ENCODE measurements at places on chromosomes 3 and 15.

DNA sequence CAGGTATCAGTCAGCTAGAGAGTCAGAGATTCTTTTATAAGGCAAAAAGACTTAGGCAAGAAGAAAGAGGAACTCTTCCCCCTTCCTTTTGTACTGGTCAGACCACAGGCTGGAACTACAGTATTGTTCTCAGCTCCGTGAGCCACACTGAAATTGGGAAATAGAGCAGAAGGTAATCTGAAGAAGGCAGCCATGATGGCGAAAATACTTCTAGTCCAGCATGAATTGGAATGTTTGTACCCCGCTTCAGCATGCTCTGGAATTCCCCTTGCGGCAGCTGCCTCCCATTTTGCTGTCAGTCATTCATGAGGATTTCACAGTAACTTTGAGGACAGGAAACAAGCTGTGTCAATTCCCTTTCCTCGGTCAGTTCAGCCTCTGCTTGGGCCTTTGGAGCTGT, 96.2 kb downstream of the CORO2B start:
- no peak for DNase-seq

- no peak for DNase-seq
Measured at GRCh38 chr3:28080716-28081115, 160.7 kb upstream of the CMC1 start.

GRCh38 chr3:142892714-142893113, 3.8 kb upstream of the PCOLCE2 start:
- DNase-seq, result no peak

- DNase-seq, result no peak
Measured at GRCh38 chr15:85874236-85874635, 79.5 kb upstream of the KLHL25 start.

DNA sequence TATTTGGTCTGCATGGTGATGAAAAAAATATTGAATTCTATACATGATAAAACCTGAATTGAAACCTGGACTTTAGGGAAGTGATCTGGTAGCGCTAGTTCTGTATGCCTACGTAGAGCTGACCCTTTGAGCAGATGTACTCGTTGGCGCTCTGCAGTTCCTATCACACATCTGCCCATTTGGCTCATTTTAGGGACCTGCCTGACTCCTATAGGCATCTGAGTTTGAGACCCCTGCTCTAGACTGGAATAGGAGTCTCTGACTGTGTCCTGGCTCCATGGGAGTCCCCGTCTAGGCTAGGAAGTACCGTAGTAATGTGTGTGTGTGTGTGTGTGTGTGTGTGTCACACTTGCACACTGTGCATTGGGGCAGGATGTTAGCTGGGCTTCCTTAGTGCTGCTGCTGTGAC, 21.2 kb downstream of the STARD5 start:
- DNase-seq, result no peak

DNA sequence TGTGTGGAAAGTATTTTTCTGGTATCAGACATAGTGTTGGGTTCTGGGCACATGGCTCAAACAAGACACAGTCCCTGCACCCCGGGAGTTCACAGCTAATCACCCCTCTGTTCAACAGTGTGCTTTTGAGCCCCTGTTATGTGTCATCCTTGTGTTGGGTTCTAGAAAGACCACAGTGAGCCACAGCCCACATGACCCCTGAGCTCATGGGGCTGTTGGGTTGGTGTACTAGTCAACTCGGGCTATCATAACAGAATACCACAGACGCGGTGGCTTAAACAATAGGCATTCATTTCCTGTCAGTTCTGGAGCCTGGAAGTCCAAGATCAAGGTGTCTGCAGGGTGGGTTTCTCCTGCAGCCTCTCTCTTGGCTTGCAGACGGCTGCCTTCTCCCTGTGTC, 100.0 kb downstream of the DNAJB8 start:
- no peak for DNase-seq

DNA sequence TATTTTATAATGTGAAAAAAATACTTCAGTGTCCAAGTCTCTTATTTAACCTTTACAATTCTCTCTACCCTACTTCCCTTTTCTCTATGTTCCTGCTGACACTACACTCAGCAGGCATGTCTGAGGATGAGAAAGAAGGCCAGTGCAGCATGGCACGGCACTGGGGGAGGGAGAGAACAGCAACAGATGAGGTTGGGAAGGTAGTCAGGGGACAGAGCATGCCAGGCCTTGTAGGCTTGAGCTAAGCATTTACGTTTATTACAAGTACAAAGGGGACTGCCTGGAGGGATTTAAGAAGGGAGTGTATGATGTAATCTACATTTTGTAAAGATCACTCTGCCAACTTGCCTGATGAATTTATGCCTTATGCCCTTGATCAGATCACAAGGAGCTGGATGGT, 117.3 kb upstream of the WNT5A start:
- DNase-seq, result no peak

DNA sequence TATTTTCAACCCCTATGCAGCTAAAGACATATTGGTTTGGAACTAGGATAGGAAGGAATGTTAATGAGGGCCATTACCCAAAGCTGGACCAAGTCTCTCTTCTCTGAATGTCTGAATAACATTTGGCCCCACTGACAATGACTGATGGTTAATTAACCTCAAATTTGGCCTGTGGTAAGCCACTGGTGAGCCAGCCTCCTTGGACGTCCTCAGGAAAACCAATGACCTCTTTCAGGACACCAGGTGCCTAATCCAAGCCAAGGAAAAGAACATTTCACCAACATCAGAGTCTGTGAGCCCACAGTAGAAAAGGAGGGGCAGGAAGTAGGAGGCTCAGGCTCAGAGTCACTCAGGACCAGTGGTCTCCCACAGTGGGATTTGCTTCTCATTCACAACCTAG, 56.4 kb upstream of the ETV5 start:
- DNase-seq, result no peak

GRCh38 chr15:22980189-22981050, at the start of gene CYFIP1:
CYFIP1 (minus strand) TSS chr15:22980368; CDS start chr15:22947285, 33,083 bp downstream.
- no peak for DNase-seq

GRCh38 chr15:46576646-46577395, 942.0 kb downstream of the SQOR start:
- DNase-seq, result no peak

DNA sequence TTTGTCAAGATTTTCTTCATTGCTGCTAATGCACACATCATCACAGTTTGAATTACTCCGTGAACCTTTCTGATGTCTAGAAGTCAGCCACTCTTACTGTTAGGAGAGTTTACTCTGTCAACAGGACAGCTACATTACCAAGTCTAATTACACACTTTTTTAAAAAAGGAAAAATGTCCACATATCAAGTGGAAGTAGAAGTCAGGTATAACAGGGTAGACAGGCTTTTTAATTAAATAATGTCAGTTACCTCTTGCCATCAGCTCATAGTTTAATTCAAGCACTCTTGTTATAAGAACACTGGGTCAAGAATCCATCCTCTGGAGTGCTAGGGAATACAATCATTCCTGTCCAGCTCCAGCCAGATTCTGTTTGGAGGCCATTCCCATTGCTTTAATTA, 232.8 kb downstream of the TAFA4 start:
- no peak for DNase-seq

All from stimulated activated CD8-positive, alpha-beta memory T cell treated with anti-CD3 and anti-CD28 coated beads, Interleukin-15, amount 100 ng/mL, for 4 hours (primary cell).